WTC11 (cell line): ENCODE measurements at places on chromosomes 6 and 20.

DNA sequence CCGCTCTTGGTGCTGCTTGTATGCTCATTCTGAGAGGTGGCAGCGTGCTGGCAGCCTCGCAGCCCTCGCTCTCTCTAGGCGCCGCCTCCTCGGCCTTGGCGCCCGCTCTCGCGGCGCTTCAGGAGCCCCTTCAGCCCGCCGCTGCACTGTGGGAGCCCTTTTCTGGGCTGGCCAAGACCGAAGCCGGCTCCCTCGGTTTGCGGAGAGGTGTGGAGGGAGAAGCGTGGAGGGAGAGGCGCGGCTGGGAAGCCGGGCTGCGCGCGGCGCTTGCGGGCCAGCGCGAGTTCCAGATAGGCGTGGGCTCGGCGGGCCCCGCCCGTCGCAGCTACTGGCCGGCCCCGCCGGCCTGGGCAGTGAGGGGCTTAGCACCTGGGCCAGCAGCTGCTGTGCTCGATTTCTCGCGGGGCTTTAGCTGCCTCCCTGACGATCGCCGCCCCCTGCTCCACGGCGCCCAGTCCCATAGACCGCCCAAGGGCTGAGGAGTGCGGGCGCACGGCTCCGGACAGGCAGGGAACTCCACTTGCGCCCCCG, 19.5 kb upstream of the FAM8A1 start:
- DNase-seq: peak; percentile 60

DNA sequence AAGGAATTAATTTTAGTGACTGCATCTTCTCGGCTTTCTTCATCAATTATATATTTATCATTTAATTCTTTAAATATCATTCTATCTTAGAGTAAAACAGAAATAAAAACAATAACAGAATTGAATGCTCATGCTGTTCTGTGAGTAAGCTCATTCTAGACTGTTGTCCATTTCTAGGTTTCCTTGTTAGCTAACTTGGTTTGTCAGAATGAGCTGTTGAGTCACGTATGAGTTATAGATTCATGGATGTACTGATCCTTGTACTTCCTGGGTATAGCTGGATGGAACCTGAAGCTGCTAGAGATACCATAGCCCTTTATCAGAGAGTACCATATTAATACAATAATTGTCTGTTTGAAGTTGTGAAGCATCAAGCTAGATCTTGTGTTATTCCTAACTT, 515.3 kb downstream of the TENT5A start:
- no peak for DNase-seq

- peak; percentile 57 for DNase-seq
Measured at GRCh38 chr6:44285552-44286284, 15.5 kb downstream of the TMEM151B start.

DNA sequence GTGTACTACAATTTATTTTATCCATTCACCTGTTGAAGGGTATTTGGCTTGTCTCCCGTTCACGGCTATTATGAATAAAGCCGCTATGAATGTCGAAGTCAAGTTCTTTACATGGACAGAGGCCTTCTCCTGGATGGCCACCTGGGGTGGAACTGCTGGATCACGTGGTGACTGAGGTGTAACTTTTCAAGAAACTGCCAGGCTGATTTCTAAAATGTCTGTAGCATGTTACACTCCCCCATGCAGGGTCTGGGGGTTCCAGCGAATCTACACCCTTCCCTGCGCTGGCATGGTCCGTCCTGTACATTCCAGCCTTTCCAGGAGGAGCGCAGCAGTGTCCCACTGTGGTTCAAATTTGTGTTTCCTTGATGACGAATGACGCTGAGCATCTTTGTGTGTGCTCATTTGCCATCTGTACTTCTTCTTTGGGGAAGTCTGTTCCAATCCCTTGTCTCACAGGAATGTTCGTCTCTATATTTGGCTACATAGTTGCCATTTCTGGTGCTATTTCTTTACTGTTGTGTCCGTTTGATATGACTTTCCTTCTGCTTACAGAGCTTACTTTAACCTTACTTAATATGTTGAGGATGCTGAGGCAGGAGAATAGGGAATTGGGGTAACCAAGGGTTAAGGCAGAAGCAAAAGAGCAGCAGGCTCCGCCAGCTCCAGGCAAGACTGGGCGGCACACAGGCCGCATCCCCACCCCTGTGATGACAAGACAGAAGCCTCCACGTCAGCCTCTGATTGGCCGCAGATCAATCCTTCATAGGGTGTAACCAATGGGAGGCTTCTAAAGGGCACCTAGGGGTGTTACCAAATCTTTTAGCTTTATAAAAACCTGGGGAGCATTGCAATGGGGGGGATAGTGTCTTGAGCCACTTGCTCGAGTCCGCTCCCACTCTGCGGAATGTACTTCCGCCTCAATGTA, 106.6 kb downstream of the TAF4 start:
- peak; percentile 64 for DNase-seq

- no peak for DNase-seq
Measured at GRCh38 chr20:57880571-57880892, 170.7 kb upstream of the PMEPA1 start.

GRCh38 chr20:33411242-33411641, 9.9 kb upstream of the CDK5RAP1 start:
- no peak for DNase-seq

DNA sequence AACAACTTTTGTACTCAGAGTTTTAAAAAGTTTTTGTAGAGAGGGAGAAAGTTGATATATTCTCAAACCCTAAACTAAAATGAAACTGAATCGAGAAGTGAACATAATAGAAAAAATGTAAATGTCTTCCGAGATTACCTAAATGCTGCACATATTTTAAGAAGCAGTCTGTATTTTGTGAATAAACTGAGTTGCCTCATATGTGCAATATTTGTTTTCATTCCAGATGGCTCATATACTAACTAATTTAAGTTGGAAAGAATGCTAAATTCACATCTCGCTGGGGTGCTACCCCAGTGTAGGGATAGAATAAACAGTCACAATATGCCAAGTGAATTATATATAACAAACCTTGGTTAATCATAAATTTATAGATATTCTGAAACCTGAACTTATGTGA, 285.9 kb upstream of the THEMIS start:
- DNase-seq: no peak

DNA sequence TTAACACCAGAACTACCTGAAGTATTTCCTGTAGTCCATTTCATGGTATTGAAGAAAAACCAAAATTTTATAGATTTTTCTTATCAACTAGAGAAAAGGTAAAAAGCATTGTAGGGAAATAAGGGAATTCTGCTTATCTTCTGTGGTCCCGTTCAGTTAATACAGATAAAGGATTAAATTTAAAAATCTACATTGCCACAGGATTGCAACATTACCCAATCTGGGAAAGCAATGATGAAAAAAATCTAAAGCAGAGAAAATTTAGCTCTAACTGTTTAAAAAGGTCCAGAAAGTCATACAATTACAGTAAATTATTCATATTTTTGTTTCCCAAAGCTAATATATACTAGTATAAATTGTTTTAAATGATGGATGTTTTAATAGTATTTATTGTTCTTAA, 18.0 kb downstream of the POLH start:
- DNase-seq: no peak

- DNase-seq: no peak
Measured at GRCh38 chr6:138569970-138570724, 70.9 kb upstream of the NHSL1 start.

- DNase-seq: no peak
Measured at GRCh38 chr20:9928281-9928737, 89.4 kb upstream of the PAK5 start.

GRCh38 chr20:34337982-34338726, 24.9 kb upstream of the ITCH start:
- DNase-seq: no peak

- no peak for DNase-seq
Measured at GRCh38 chr6:1188199-1188598, 123.7 kb upstream of the FOXQ1 start.

DNA sequence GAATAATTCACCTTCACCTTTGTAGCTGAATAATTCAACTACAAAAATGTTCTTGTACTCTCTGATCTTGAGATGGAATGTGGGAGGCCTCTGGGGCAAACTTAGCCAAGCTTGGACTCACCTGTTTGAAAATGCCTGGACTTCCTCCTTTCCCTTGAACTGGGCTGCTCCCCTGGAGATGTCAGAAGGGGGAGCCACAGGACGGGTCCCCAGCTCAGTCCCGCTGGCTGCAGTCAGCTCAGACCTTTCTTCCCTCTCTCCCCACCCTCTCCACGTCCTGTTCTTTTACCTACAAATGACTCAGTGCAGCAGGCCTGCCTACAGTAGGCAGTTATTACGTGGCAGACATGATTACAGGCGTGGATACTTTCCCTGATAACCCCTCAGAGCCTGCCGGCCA, 131.5 kb upstream of the RALGAPA2 start:
- peak; percentile 58 for DNase-seq

DNA sequence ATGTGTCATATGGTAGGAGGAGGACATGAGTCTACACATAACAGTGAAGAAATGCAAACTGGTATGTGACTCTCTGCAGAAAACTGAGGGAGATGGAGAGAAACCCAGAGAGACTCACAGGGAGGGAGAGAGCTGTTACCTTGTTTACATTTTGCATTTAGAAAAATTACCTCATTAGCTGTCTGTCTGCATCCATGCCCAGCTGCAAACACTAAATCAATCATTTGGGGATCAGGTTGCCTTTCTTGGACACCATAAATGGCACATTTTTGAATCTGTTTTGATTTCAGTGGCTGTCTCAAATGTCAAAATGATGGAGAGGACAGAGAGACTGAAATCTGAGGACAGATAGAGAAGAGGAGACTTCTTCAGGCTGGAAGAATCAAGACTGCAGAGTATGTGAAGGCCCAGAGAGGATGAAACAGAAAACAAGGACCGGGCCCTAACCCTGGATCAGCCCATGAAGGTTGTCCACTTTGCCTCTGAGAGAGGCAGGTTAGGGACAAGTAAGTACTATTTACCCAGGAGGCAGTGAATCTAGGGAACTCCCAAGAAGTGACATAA, 92.2 kb downstream of the UNC5CL start:
- no peak for DNase-seq

DNA sequence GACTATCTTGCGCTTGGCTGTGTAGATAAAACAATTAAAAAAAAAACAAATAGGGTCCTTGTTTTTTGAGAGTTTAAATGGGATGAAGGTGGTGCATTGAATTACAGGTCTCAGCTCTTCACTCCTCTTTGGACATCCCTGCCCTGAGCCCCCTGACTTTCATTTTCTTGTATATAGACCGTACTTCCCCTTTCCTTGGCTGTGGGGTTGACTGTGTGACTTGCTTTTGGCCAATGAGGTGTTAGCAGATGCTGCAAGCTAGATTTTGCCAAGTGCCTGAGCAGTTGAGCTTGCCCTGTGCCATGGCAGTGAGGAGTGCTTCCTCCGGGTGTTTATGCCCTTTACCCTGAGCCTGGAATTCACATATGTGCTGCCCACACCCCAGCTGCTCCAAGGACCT, 386.1 kb upstream of the ZFP64 start:
- DNase-seq: no peak

- no peak for DNase-seq
Measured at GRCh38 chr6:27811451-27811772, 100.8 kb downstream of the OR2B2 start.

DNA sequence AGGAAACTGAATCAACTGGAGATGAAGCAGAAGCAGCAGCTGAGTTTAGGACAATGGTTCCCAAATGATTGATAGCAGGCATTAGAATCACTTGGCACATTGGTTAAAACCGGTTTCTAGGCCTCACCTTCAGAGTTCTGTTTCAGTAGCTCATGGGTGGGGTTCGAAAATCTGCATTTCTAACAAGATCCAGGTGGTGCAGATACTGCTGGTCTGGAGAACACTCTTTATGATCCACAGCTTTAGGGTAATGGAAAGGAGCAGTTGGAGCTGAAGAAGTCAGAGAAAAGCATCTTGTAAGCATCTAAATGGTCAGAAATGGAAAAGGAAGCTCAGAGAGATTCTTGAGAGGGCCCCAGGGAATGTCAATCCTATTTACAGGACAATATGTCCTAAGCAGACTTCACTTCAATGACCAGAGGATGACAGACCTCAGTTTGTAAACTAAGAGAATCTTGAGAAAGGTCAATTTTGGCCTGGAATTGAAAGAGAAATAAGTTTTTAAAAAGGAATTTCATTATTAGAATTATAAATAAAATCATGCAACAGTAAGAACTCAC, 8.5 kb downstream of the TSPYL1 start:
- DNase-seq: no peak

GRCh38 chr20:43824309-43825050, 90.2 kb upstream of the TOX2 start:
- peak; percentile 30 for DNase-seq

- DNase-seq: no peak
Measured at GRCh38 chr20:854601-855000, 21.1 kb downstream of the FAM110A start.

GRCh38 chr6:4598384-4598995, 177.7 kb upstream of the CDYL start:
- no peak for DNase-seq

GRCh38 chr6:3363296-3364025, 93.4 kb downstream of the SLC22A23 start:
- DNase-seq: no peak

- DNase-seq: no peak
Measured at GRCh38 chr20:47468290-47469050, 33.2 kb upstream of the NCOA3 start.

DNA sequence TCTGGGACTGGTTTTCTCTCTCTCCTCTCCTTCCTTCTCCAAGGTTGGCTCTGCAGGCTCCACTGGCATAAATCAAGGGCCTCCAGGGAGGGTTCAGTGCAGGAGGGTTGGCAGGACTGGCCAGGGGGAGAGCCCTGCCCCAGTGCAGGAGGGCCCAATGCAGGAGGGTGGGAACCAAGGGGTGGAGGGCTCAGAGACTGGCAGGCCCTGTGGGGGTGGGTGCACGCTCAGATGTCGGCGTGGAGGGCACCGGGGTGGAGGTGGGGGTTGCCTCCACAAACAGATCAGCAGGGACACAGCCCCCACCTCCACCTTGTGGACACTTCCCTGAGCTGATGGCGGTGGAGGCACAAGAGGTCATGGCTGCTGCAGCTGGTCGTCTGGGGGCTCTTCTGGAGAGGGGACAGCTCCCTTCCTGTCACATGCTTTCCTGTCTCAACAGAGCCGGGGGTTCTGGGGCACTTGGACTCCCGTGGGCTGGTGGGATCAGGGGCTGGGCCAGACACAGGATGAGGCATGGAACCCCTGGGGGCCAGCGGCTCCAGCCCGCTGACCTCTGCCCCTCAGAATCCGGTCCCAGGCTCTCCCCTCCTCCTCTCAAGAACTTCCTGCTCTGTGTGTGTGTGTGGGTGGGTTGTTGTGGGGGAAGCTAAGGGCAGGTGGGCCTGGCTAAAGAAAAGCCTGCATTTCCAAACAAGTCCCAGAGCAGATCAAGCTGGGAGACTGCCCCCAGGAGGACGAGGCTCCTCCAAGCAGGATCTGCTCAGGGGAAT, 2.7 kb upstream of the ABHD16B start:
- no peak for DNase-seq

DNA sequence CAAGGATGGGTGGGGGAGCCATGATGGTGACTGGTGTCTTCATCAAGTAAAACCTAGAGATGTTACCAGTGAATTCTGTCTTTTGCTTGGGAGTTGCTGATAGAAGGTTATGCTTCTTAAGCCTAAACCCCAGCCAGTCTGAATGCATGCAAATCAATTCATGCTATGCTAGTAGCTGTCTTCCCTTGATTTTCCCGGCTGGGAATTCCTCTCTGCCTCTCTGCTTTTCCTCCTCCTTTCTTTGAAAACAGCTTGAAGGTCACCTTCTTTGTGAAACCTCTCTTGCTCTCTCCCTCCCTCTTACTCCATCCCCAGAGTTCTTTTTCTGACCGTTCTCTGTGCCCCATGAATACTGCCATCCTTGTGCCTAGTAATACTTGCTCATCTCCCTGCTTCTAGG, 58.9 kb downstream of the TMEM200A start:
- no peak for DNase-seq

- DNase-seq: no peak
Measured at GRCh38 chr20:5279661-5280060, 37.1 kb downstream of the PROKR2 start.
